Activated CD4-positive, alpha-beta T cell treated with anti-CD3 and anti-CD28 coated beads, Interleukin-2, Interleukin-6, amounts not matched to agents 100 ng/mL and 50 ng/mL, durations not matched to agents 16 hours and 8 hours (primary cell): ENCODE measurements at places on chromosomes 5 and 9.

GRCh38 chr5:98031496-98031895 lies 742.0 kb upstream of the RGMB start:
- no peak for DNase-seq

DNA sequence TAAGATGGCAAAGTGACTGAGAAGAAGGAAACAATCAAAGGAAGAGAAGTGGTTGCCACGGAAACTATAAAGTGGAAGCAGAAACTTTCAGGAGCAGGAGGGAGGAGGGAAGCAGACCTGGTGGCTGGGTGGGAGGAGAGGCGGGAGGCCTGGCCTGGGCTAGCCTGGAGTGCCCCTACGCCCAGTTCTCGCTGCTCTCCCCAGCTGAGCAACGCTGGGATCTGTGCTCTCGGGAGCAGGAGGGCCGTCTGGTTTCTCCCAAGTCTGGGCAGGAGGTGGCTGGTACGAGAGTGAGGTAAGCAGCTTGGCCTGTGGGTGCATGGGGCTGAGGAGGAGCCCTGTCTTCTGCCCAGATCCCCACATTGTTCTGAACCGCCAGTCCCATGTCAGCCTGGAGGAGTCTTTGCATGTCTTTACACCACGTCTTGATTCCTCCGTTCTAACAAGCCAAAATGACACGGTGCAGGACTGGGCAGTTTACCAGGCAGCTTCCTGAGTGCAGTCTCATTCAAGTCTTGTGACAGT lies 15.0 kb upstream of the DAB2IP start:
- DNase-seq: no peak

GRCh38 chr5:126198531-126198930 lies 224.7 kb upstream of the GRAMD2B start:
- no peak for DNase-seq

DNA sequence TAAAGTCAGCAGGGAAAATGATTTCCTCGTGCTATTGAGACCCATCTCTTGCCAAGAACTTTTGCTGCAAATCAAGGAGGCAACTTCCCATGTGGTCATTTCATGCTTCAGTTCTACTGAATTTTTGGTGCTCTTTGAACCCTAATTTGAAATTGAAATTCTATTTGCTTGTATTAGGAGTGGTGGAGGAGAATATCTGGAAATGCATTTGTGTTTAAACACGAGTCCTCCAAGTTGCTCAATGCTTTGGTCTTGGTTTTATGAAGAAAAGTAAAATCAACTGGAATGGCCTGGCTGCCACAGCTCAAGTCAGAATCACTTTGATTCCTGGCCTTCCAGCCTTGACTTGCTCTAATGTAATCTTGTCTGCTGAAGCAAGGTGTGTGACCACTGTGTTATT lies 613.2 kb downstream of the TLE1 start:
- no peak for DNase-seq

GRCh38 chr5:158139161-158139560 lies 280.2 kb upstream of the CLINT1 start:
- DNase-seq: no peak

- DNase-seq: no peak
Observed at GRCh38 chr5:151611127-151611775, 20.1 kb upstream of the FAT2 start.

- no peak for DNase-seq
Observed at GRCh38 chr5:122301016-122301415, 11.0 kb upstream of the SNCAIP start.
